ENCODE measurements at places on chromosomes 2 and 18.

DNA sequence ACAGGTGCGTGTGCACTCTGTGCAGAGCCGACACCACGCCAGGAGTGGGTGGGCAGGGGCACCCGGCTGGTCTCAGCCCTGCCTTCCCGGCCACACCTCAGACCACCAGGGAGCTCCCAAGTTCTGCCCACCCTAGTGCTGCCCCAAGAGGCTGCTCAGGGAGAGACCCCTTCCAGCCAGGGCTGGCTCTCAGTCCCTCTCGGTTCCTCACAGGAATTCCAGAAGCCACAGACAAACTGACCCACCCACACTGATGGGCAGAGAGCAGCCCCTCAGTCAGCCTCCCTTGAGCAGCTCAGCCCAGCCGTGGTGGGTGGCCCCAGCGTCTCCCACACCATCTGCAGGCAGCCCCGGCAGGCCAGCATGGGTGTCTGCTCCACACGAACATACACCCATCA, 33.8 kb downstream of the GPC1 start:
- no peak for DNase-seq

DNA sequence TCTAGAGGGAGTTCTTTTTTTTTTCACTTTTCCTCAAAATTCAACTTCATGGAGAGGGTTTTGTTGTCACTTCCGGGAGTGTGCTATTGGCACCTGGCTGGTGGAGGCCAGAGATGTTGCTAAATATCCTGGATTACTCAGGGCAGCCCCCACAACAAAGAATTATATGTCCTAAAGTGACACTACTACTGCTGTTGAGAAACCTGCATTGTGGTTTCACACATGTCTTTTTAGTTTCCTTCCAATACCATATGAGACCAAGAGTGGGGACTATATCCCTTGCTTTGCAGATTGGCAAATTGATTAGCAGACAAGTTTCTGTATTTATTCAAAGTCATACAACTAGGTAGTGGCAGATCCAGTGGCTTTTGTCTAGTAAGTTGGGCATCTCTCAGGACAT, 826.8 kb downstream of the TRIB2 start:
- DNase-seq, result no peak

GRCh38 chr2:200471324-200471848, 38.5 kb downstream of the KCTD18 start:
- DNase-seq, result no peak

GRCh38 chr2:105621038-105621437, 123.7 kb upstream of the NCK2 start:
- no peak for DNase-seq

DNA sequence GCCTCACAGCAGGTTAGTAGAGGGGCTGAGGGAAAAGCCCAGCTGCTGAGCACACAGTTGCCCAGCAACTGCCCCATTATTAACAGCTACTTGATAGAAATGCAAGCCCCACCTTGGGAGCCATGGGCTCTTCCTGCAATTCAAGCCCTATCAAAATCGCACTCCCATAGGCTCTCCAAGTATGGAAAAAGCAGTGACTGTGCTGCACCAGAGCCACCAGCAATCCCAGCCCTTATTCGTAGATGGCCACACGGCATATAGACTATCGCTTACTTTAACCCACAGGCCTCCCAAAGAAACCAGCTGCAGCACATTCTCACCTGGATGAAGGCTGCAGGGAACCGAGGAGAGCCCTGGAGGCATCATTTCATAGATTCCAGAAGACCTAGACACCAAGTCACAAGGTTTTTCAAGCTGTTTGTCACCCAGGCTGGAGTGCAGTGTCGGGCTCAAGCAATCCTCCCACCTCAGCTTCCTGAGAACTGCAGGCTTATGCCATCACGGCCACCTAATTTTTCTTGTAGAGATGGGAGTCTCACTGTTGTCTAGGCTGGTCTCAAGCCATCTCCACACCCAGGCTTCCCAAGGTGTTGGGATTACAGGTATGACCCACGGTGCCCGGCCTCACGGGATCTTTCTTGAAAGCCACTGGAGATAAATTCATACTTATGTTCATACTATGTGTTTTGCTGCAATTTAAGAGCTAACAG, 11.3 kb downstream of the NCL start:
- DNase-seq, result no peak

DNA sequence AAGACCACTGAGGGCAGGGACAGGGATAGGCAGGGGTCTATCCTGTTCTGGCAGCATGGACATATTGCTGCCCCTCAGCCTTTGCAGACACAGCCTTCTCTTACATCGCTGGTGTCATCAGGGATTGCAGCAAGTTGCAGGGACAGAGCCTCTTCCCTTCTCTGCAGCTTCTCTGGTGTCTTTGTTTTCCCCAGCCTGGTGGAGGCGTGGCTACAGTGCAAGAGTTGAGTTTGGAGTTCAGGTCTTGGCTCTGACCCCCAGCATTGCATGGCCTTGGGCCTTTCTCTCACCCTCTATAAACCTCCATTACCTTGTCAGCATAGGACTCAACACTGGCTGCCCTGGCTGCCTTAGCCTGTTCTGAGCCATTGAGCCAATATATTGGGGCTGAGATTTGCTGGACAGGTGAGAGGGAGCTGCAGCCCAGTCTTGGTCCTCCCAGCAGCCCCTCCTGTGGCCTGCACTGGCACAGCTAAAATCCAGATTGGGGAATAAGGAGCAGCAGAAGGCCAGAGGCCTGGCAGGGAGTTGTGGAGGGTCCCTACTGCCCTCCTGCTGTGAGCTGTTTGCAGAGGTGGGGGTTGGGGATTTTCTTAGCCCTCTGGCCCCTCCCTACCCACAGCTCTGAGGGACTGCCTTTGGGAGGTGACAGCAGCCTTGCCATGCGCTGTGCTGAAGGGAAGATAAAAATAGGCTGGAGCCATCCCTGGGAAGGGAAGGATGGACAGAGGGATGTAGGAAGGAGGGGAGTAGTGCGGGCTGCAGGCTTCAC, 22.8 kb downstream of the EHD3 start:
- DNase-seq, result no peak

GRCh38 chr2:158634627-158635026, 160.5 kb upstream of the DAPL1 start:
- DNase-seq, result no peak

DNA sequence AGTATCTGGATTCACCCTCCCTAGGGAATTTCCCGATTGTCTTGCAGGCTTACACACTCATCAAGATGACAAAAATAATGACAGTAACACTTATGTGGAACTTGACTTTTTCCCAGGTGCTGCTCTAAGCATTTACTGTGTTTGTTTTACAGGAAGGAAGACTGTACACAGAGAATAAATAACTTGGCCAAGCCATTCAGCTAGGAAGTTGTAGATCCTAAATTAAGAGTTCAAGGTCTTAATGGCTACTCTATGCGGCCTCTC, 549 bp upstream of the DPP4 start:
- DNase-seq, result no peak

Measured in T-helper 2 cell (primary cell).